Activated T-cell treated with anti-CD3 and anti-CD28 coated beads, Interleukin-2, amount 50 U/mL, for 48 hours (primary cell): ENCODE measurements at places on chromosomes 6 and 20.
A peak's percentile ranks its signal among the peaks of the same experiment; 100 is the strongest.

DNA sequence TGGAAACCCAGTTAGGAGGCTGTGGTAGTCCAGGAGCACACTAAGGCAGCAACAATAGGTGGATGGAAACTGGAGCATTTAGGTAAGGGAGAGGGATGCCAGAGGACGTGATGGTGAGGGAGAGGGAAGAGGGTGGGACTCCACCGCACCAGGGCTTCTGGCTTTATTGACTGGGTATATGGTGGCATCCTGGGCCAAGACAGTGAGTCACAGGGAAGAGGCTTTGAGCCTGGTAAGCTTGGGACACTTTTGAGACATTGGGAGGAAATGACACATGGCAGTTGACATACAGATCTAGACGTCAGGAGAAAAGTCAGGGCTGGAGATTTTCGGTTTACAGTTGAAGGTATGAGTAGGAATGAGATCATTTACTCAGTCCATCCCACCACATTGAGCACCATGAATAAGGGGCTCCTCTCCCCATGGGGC is 14.9 kb downstream of the NT5E start:
- peak; percentile 66 for DNase-seq

DNA sequence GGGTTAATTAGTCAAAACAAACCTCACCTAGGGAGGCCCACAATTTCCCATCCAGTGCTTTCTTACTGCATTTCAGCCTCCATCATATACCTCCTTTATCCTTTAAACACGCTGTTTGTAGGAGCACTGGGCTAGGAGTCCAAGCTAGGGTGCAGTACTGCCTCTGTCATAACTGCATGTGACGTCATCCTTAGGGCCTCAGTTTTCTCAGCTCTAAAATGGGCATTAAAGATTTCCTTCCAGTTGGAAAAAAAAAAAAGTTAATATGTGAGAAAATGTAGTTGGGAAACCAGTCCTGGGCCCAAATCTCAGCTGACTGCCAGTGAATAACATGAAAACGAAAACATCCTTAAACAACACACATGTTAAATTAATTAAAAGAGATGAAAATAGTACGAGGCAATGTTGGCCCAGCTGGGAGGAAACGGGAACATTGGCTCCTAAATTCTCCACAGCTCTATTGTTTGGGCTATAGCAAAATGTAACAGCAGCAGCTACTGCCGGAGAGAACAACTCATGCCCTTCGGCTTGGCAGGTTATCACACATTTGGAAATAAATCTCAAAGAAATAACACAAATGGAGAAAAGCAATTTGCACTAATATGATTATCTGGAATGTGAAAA is 79.9 kb upstream of the CCDC167 start:
- DNase-seq, result no peak

- no peak for DNase-seq
Observed at GRCh38 chr6:72175916-72176315, 289.6 kb downstream of the RIMS1 start.

- DNase-seq, result no peak
Observed at GRCh38 chr6:62075869-62076268, 210.2 kb downstream of the KHDRBS2 start.

DNA sequence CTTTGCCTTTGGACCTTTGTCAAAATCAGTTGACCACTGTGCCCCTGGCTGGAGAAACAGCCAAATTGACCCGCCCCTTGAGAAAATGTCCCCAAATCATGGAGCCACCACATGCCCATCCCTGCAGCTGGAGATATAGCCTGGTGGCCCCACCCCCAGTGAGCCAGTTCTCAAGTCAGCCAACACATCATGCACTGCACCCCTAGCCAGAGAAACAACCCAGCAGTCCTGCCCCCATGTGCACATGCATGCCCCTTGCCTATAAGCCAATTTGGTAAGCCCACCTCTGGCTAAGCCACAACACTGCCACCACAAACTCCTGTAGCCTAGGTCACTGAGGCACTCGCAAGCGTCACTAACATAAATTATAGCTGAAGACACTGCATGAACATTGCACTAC is 174.2 kb upstream of the ECI2 start:
- no peak for DNase-seq

DNA sequence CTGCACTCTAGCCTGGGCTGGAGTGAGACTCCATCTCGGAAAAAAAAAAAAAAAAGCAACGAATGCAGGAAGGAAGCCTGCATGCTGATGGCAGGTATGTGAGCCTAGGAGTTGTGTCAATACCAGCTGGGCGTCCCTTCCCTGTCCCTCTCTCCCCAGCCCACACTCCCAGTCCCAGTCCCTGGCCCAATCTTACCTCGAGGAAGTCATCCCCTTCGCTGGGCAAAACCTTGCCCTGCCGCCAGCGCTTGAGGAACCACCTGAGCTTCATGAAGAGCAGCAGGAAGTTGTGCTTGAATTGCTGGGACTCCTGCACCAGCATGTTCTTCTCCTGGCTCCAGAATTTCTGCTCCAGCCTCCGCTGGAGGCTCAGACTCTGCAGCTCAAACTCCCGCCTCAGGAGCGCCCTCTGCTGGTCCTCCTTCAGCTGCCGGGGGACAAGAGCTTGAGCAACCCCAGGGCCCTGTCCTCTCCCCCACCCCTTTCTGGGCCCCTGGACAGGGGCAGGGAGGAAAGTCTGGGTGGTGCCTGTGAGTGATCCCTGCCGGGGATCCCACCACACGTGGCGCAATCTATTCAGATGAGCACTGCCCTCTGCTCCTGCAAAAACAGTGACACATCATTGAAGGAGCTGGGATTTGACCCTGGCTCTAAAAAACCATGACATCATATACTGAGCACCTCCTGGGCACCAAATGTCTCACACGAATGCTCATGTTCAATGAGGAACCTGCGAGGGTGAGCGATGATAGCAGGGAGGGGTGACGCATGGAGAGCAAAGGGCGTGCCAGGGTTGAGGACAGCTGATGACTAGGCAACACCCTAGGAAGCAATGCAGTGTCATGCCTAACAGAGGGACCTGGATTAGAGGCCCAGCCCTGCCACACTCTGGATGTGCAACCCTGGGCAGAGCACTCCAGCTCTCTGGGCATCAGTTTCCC is 35.0 kb upstream of the DSN1 start:
- DNase-seq, result peak; percentile 87

DNA sequence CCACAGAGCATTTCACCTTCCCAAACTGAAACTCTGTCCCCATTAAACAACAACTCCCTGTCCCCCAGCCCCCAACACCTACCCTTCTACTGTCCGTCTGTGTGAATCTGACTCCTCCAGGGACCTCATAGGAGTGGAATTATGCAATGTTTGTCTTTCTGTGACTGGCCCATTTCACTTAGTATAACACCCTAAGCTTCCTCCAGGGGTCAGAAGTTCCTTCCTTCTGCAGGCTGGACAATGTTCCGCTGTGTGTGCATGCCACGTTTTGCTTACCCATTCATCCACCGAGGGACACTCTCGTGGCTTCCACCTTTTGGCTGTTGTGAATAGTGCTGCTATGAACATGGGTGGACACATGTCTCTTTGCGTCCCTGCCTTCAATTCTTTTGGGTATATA is 37.6 kb upstream of the MPC1 start:
- no peak for DNase-seq

GRCh38 chr20:44891826-44892225 is 6.3 kb downstream of the YWHAB start:
- DNase-seq, result no peak

DNA sequence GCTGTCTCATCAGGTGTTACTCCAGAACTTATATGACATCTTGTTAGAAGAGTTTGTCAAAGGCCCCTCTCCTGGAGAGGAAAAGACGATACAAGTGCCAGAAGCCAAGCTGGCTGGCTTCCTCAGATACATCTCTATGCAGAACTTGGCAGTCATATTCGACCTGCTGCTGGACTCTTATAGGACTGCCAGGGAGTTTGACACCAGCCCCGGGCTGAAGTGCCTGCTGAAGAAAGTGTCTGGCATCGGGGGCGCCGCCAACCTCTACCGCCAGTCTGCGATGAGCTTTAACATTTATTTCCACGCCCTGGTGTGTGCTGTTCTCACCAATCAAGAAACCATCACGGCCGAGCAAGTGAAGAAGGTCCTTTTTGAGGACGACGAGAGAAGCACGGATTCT is 43.7 kb upstream of the SMIM28 start:
- no peak for DNase-seq

GRCh38 chr6:12473494-12473893 is 183.3 kb downstream of the EDN1 start:
- DNase-seq, result no peak

DNA sequence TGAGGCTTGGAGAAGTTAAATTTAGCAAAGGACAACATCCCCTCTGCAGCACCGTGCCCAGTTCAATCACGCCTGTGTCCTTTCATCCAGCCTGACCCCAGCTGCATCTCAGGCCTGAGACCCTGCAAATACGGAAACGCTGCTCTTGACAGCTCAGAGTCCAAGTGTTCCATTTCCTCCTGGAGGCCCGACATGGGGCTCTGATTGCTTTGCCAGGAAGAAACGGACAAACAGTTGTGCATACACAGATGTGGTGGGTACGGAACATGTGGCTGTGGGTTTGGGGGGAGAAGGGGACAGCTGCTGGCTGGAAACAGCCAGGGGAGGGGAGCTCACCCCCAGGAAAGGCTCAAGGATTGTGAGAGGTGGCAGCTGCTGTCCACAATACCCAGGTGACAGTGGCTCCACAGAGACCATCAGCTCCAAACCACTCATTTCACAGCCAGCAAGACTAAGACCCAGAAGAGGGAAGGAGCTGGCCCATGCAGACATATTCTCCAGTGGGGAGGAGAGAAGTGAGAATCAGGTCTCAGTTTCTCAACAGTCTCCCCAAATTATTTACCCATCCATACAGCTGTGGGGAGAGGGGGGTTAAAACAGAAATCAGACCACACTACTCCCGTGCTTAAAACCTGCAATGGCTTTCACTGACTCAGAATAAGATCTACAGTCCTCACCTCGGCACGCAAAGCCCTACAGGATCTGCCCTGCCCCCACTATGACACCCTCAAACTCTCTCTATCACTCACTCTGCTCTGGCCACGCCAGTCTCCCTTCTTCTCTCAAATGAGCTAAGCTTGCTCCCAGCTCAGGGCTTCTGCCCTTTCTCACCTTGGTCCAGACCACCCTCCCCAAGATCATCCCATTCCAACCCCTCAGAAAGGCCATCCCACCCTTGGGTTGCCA is 89.1 kb downstream of the PREX1 start:
- DNase-seq, result peak; percentile 84

DNA sequence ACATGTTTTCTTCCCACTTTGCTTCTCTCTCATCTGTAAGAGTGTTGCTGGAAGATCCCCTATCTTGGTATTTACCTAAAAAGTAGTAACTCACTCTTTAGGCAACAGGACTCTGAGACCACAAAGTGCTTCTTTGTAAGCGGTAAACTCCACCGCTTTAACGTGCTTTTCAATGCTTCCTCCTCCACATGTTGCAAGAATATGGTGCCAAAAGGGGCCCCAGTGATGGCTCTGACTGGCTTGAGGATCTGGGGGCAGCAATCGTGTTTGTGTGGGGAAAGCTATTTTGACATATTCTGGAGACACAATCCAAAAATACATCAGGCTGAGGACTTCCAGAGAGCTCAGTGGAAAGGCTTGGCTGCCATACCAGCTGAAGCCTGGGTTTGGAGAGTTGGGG is 12.4 kb upstream of the CPNE5 start:
- DNase-seq, result no peak
